Activated naive CD8-positive, alpha-beta T cell treated with anti-CD3 and anti-CD28 coated beads for 36 hours (primary cell): ENCODE measurements at places on chromosomes 5 and 9. TPM values are rescaled to one million over a fixed set of nuclear protein-coding genes. Genes with fewer than 3 reads are reported as not detected.

DNA sequence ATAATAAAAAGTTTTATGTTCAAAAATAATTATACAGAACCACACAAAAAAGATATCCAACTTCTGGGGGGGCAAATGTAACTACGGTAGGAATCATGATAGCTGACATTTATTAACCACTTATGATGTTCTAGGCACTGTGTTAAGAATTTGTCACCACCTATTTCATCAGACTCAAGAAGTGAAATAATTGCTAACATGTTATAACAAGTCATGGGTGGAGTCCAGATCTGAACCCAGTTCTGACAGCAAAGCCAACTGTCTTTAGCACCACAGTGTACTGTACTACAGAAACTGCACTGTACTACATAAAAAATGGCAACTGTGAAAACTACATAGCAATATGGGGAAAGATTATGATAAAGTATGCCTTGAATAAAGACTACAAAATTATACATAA lies 3.0 kb upstream of the SAP30L start:
- no peak for DNase-seq

GRCh38 chr5:139893873-139894272 lies 98.3 kb downstream of the PSD2 start:
- DNase-seq = no peak

The MLANA gene
- total RNA-seq = not detected

DNA sequence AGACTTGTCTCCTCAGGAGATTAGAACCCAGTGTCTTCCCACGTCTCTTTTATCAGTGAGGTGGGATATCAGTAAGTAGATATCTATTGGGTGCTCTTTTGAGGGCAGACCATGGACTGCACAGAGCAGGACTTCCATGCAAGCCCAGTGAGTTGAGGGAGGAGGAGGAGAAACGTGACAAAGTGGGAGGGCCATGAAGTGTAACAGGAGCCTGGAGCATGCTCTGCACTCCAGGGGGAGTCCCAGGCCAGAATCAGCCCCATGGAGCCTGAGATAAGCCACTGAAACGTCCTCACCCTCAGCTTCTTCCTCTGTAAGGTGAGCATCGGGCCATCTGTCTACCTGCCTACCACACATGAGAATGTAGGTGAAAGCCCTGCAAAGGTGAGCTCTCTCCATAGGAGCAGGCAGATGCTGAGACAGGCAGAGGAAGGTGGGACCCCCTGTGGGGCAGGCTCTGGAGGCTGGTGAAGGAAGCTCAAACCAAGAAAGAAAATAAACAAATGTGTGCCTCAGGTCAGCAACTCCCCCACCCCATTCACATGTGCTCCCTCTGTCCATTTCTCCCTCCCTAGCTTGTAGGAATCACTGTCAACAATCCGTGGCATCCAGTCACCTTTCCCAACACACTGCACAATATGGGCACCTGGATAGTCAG lies 87.4 kb downstream of the NRG2 start:
- no peak for DNase-seq

The PCDHB8 gene
- total RNA-seq = not detected
